Esophagus squamous epithelium (tissue), 5 donors: ENCODE measurements at places on chromosomes 2 and 18.

DNA sequence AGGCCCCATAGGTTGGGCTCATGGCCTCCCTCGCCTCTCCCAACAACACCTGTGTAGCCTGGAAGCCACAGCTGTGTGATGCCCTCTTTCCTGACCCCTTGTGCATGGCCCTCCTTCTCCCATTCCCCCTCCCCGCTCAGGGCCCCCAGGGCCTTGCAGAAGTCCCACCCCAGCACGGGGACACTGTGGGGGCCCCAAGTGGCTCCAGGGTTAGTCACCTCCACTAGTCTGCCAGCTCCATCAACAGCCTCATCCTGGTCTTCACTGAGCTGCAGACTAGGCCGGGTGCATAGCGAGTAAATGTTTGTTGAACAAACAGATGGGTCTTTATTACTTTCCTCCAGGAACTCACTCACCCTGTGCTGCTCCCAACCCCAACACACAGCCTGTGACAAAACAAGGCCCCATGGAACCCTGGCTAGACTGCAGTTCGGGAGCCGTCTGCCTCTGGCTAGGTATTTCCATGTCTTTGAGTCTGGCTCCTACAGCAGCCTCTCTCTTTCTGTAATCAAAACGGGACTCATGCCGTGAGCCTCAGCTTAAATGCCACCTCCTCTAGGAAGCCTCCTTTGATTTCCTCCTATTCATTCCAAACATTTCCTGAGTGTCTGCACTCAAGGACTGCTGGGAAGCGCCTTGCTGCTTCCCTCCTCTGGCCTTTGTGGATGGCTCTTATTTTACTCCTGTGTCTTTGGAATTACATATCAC lies 109.9 kb upstream of the ID2 start:
- no peak for DNase-seq

- no peak for DNase-seq
Observed at GRCh38 chr2:45696708-45697107, 45.2 kb downstream of the PRKCE start.

GRCh38 chr2:85988914-85989270 lies 100.1 kb upstream of the ST3GAL5 start:
- no peak for DNase-seq

DNA sequence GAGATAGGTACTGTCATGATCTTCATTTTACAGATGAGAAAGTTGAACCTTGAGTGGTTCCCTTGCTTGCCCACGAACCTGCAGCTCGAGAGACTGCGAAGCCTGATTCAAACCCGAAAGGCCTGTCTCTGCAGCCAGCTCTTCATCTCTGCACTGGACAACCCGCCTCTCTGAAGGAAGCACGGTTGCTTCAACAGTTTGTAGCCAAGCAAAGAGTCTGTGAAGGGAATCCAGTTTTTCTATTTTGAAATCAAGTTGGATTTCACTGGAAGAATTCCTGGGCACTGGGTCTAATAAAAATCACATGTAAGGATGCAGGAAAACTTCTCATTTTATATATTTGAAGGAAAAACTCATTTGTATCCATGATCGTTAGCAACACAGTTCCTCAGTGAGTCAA lies 21.3 kb upstream of the ICOS start:
- DNase-seq: no peak

DNA sequence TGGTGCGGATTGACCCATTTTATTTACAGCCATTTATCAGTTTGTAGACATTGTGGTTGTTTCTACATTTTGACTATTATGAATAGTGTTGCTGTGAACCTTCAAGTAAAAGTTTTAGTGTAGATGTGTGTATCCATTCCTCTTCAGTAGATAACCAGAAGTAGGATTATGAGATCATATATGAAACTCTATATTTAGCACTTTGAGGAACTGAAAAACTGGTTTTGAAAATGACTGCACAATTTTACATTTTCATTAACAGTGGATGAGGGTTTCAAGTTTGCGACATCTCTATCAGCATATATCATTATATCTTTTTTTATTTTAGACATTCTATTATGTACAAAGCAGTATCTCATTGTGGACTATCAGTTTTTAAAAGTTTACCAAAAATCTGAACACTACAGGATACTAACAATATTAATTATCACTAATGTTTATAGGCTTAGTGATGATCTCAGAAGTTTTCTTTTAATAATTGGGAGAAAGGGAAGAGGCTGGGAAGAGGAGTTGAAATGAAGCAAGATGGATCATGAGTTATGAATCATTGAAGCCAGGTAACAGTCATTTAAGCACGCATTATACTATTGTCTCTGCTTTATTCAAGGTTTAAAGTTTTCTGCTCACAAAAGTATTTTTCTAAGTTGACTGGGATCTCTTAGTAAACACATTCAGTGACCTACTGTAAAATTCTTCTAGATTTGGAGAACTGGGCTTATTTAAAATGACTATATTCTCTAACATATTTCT lies 329.0 kb upstream of the LRATD1 start:
- no peak for DNase-seq

DNA sequence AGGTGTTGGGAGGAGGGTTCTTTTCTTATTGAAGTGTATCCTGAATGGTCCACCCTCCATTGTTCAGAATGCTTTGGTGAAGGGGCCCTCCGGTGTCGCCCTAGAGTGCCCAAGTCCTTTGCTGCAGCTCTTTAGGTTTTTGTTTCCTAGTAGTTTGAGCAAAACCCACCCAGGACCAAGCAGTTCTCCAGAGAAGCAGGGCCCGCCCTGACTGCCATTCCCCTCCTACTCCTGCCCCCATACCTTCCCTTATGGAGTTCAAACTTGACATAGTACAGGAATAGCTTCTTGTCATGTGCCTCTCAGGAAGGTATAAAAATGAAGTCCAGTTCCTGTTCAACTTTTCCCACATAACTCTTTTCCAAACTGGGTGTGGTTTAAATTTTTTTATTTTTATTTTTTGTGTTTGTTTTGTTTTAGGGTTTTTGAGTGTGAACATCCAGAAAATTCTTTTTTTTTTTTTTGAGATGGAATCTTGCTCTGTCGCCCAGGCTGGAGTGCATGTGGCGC lies 5.6 kb downstream of the MERTK start:
- no peak for DNase-seq

- DNase-seq: no peak
Observed at GRCh38 chr2:198776616-198777406, 680.9 kb downstream of the SATB2 start.

DNA sequence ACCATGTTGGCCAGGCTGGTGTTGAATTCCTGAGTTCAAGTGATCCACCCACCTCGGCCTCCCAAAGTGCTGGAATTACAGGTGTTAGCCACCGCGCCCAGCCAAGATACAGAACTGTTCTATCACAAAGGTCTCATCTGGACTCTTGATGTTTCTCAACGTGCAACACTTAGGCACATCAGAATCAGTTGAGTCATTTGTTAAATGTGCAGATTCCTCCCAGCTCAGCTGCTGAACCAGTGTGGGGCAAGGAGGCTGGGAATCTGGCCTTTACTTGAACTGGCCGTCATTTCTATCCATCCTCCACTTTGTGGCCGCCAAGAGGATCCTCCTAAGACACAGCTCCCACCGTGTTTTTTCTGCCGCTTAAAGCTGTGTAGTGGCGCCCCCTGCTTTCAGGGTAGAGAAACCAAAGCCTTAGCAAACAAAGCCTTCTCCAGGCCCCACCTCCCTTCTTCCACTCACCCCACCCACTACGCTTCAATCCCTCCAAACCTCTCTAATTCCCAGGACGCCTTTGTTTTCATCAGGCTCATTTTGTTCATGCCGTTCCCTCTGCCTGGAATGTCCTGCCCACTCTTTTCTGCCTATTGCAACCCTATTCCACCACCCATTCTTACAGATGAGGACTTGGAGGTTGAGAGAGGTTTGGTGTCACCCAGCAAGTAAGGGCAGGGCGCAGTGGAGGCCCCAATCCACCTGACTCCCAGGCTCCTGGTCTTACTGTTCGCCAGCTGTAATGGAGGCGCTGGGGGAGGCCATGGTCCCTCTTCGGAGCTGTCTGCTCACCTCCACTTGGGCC lies 776 bp upstream of the SPEG start:
- DNase-seq: no peak

DNA sequence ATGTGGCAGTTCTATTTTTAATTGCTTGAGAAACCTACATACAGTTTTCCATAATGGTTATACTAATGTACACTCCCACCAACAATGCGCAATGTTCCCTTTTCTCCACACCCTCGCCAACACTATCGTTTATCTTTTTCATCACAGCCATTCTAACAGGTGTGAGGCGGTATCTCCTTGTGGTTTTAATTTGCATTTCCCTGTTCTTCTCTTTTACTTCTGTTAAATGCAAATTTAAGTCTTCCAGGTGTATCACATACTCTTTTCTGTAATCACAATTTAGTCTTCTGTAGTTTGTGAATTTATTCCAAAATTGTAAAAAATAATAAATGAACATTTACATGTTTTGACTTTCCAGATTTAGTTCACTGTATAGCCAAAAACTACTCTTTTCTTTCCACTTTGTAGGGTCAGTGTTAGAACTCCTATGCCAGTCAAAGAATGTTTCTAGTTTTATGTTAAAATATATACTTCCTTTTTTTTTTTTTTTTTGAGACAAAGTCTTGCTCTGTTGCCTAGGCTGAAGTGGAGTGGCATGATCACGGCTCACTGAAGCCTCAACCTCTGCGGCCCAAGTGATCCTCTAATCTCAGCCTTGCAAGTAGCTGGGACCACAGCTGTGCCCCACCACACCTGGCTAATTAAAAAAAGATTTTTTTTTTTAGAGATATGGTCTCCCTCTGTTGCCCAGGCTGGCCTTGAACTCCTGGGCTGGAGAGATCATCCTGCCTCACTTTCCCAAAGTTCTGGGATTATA lies 15.4 kb upstream of the ACYP2 start:
- no peak for DNase-seq

DNA sequence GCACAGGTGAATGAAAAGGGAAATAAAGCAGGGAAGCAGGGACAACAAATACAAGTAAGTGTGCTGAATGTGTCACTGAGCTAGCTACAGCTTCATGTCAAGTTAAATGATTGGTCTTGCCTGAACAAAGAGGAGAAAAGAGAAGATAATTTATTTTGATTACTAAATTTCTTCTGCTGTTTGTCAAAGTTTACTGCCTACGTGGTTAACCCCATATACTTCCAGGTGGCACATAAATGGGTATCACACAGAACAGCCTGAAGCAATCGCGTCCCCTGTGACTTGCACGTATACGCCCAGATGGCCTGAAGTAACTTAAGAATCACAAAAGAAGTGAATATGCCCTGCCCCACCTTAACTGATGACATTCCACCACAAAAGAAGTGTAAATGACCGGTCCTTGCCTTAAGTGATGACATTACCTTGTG lies 434.2 kb downstream of the LRRTM4 start:
- DNase-seq: no peak

- no peak for DNase-seq
Observed at GRCh38 chr2:58268685-58269084, 27.6 kb upstream of the FANCL start.

DNA sequence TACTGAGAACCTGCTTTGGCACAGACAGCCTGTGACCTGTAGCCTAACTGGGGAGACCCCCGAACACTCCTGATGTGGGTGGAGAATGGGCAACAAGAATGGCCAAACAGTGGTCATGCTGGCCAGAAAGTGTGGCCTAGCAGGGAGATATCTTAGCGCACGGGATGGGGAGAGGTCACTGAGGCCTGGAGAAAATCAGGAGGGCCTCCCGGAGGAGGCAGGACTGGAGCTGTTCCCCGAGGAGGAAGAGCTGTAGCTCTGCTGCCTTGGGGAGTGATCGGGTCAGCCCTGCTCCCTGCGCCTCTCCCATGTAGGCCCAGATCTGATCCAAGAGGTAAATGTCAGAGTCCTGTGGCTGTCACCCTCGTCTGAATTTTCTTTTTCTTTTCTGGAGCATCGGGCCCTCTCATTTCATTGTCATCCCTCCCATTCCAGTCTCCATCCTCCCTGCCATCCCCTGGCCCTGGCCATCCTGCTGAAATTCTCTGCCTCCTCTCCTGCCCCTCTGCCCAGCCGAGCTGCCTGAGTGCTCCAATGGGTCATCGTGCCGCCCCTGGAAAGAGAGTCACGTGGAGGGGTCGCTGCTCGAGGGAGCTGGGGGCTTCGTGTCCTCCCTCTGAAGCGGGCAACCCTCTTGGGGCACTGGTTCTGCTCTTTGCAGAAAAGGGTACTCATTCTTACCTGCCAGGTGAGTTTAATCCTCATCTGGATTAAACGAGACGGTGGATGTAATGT lies 242.9 kb downstream of the HAUS1 start:
- DNase-seq: no peak

- no peak for DNase-seq
Observed at GRCh38 chr2:105722726-105723297, 21.9 kb upstream of the NCK2 start.

- no peak for DNase-seq
Observed at GRCh38 chr2:207153266-207153975, 12.3 kb downstream of the KLF7 start.

DNA sequence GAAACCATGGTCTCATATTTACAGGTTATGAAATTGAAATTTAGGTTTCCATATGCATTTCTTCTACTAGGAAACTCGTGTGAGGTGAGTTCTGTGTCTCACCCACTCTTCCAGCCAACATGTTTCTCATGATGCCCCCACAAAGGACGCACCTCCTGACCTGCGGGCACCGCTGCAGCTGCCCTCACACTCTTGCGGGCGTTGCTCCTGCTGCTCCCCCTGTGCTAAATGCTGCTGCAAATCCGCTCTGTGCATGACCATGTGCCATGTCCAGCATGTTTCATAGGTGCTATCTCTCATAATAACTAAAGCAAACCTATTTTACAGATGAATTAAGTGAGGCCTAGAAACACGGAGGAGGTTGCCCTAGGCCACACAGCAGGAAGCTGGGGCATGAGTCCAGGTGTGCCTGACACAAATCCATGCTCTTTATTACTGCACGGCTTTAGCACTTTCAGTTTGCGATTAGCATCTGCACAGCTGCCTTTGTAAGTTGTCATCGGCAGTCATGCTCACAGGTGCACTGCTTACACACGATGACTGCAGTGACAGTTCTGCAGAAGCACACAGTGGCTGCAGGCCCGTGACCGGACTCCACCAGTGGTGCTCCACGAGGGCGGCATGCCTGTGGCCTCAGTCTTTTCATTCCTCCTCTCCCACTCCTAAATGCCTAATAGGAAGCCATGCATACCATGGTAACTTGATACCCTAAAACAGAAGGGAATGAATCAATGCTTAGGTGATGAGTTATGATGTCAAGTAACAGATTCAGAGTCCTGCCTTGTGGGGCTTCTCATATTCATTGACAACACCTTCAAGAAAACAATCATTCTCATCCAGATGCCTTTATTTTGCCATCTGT lies 14.9 kb upstream of the GALR1 start:
- DNase-seq: no peak

GRCh38 chr2:140201572-140201971 lies 1421.4 kb upstream of the NXPH2 start:
- DNase-seq: no peak

GRCh38 chr18:40108596-40108995 lies 1846.4 kb upstream of the PIK3C3 start:
- no peak for DNase-seq

GRCh38 chr2:234818937-234819336 lies 132.9 kb upstream of the SH3BP4 start:
- DNase-seq: no peak
